Posterior vena cava (tissue), 2 donors: ENCODE measurements at places on chromosomes 1 and 21.

DNA sequence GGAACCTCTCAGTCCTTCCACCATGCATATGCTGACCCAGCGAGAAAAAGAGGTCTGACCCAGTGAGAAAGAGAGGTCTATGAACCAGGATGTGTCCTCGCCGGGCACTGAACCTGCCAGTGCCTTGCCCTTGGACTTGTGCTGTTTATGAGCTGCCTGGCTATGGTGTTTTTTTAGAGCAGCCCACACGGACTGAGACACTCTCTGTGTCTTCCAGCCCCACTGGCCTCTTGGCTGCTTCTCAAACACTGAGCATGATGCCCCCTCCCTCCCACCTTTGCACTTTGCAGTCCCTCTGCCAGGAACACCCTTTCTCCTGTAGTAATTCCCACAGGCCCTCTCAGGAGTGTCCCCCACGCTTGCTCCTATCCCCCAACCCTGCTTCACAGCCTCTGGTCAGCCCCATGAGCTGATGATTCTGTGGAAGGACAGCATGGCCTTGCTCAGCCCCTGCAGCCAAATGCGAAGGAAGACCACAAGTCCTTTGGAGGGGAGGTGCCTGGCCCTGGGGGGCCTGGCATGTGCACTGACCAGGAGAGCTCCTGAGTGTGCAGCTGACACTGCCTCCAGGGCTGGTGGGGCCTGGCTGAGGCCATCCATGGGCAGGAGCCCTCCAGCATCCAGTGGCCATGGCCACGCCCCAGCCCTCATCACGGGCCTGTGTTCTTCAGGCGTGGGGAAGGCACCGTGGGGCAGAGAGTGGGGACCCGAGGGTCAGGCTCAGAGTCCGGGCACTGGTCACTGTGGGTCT is 23.8 kb downstream of the WNT3A start:
- peak; percentile 34 for DNase-seq

DNA sequence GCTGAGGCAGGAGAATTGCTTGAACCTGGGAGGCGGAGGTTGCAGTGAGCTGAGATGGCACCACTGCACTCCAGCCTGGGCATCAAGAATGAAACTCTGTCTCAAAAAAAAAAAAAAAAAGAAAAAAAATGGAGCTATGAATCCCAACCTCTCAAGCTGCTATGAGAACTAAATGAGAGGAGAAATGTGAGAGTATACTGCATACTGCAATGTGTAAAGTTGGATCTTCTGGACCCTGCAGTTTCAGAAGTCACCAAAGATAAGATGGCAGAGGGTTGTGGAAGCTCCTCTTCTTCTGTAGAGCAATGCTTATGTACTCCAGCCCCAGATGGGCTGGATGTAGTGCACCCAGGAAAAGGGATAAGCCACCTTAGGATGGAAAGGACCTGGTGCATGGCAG is 55.6 kb downstream of the PLXNA2 start:
- DNase-seq = no peak

- DNase-seq = no peak
Observed at GRCh38 chr1:28291711-28292110, 32.4 kb downstream of the SESN2 start.

- no peak for DNase-seq
Observed at GRCh38 chr1:54054438-54054749, 986 bp downstream of the TCEANC2 start.

- no peak for DNase-seq
Observed at GRCh38 chr1:6235296-6235677, 477 bp downstream of the ICMT start.
